Tibial nerve (tissue), 4 donors: ENCODE measurements at places on chromosomes 2 and 18. TPM values are rescaled to one million over a fixed set of nuclear protein-coding genes. Genes with fewer than 3 reads are reported as not detected.
A peak's percentile ranks its signal among the peaks of the same experiment; 100 is the strongest.

The CSRNP3 gene
- total RNA-seq, result 3.1 TPM

The DHRS9 gene
- total RNA-seq, result 0.21 TPM

The HOXD12 gene
- total RNA-seq, result not detected

- no peak for DNase-seq
These were observed 703.0 kb downstream of the TMEM182 start for GRCh38 chr2:103464831-103465230.

The RNPEPL1 gene
- total RNA-seq, result 64.5 TPM

GRCh38 chr2:169018390-169018789 is 12.7 kb downstream of the ABCB11 start:
- DNase-seq, result no peak

DNA sequence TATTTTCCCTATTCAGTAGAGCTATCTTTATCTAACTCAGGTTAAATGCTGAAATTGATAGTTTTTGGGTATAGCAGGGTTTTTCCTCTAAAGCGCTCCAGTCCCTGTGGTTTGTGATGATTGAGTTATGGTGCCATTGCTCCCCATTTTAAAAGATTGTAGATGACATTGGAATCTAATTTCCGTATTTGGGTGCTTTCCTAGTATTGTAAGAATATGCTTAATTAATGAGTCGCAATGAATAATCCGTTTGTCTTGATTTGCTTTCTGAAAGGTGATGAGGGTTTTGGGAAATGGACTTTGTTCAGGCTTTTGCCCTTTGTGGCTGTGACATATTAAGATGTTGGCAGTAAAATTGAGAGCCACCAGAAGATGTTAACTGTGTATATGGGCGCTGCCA is 3.9 kb downstream of the RPS7 start:
- no peak for DNase-seq

The GALNT1 gene
- 29.0 TPM for total RNA-seq

- no peak for DNase-seq
These were observed 44.8 kb downstream of the RAB3GAP1 start for GRCh38 chr2:135096665-135097446.

GRCh38 chr2:119011162-119011909 is 69.3 kb downstream of the MARCO start:
- no peak for DNase-seq

The NGEF gene
- total RNA-seq, result 12.9 TPM

GRCh38 chr2:28716265-28716865 is 35.3 kb upstream of the PPP1CB start:
- DNase-seq, result peak; percentile 28

GRCh38 chr2:64929333-64929732 is 59.9 kb upstream of the SLC1A4 start:
- DNase-seq, result no peak

GRCh38 chr2:9565436-9566153 is 10.0 kb upstream of the ADAM17 start:
- peak; percentile 93 for DNase-seq

GRCh38 chr18:8771930-8772329 is 66.6 kb downstream of the MTCL1 start:
- DNase-seq, result peak; percentile 33

The ERICH2 gene
- not detected for total RNA-seq

DNA sequence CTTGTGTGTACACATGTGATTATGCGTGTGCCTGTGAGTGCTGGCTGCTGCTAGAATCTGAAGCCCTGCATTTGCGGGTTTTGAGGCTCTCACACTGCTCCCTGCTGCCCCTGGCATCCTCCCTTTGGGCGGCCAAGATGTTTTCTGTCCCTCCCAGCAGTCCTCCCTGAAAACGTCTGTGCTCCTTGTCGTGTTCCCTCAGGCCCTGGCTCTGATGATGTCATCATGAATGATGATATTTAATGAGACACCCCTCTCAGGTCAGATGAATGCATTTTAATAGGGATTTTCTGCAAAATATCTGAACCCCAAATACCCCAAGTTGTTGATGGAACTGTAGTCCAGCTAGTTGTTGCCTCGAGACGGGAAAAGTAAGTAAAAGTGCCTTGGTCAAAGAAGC is 73.1 kb downstream of the TSHZ1 start:
- no peak for DNase-seq

The CIB4 gene
- total RNA-seq, result not detected
